ENCODE measurements at places on chromosomes 6 and 20.

DNA sequence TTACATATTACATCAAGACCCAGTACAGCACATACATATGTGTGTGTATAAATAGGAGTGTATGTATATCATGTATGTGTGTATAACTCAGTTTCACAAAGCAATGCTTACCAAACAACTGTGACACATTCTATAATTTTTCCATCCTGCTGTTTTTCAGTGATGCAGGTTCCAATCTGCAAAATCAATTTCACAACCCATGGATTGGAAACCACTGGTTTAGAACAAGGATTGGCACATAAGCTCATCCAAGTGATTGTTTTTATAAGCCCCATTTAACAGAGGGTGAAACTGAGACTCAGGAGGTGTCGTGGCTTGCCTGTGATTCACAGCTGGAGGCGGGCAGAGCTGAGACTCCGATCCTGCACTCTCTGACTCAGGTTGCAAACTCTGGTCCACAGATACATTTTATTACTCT, 158.2 kb downstream of the ZMYND8 start:
- peak; percentile 59 for DNase-seq

GRCh38 chr6:118921084-118921483, 13.9 kb downstream of the MCM9 start:
- DNase-seq = no peak

- no peak for DNase-seq
Measured at GRCh38 chr6:17927705-17928104, 59.7 kb downstream of the KIF13A start.

- no peak for DNase-seq
Measured at GRCh38 chr6:14036911-14037310, 80.7 kb upstream of the CD83 start.

DNA sequence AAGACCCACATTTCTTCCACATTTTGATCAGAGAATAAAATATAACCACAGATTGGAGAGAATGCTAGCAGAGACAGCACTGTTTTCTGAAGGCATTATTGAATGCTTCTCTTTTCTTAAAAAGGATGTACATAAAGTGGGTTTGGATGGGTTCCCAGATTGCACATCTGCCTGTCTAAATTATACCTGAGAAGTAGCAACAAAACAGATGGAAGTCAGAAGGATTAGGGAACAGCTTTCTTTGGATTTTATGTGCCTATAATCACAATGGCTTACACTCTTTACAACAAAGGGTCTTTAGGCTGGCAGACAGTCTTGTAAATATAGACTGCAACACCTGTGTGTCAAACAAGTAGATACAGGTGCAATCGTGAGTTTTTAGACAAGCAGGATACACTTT, 622.2 kb upstream of the MANEA start:
- no peak for DNase-seq

- peak; percentile 78 for DNase-seq
Measured at GRCh38 chr6:31737991-31738979, 1.5 kb upstream of the MSH5 start.
